ENCODE measurements at places on chromosomes 11 and 22.

DNA sequence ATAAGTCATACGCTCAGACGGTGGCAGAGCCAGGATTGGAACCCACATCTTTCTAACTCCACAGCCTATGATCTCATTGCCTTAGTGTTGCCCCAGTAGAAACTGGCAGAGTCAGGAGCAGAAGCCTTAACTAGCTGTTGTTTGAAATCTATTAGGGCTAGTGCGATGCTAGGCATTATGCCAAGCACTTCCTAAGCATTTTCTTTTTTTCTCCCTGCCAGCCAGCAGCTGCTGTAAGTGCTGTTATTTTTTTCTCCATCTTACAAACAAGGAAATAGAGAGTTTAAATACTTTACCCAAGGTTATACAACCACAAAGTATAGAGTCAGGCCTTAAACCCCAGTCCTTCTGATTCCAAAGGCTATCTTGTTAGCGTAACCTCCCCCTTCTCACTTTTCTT lies 161.0 kb upstream of the SORL1-AS1 start:
- no peak for DNase-seq

GRCh38 chr11:16713594-16713993 lies 24.9 kb upstream of the C11orf58 start:
- no peak for DNase-seq

DNA sequence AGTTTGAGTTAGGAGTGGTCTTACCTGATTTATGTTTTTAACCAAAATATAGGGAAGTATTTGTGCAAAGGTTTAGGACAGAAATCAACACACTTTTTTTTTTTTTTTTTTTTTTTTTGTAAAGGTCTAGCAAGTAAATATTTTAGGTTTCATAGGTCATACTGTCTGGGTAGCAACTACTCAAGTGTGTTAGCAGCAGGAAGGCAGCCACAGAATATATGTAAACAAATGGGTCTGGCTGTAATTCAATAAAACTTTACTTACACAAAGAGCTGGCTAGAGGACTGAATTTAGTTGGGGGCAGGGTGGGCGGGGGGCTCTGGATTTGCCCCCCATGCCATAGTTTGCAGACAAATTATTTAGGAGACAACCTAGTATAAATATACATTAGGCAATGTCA lies 510.4 kb downstream of the NELL1 start:
- DNase-seq, result no peak

DNA sequence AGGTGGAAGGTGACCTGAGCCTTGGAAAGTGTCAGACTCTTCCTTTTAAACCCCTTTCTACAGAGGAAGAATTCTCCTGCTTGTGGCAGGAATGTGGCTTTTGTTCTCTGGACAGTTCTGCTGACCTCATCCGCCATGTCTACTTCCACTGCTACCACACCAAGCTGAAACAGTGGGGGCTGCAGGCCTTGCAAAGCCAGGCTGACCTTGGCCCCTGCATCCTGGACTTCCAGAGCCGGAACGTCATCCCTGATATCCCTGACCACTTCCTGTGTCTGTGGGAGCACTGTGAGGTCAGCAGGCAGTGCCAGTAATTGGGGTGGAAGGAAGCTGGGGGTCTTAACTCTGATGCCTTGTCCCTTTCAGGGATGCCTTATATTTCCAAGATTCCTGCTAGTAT lies 9.3 kb downstream of the HINFP start:
- DNase-seq, result no peak

DNA sequence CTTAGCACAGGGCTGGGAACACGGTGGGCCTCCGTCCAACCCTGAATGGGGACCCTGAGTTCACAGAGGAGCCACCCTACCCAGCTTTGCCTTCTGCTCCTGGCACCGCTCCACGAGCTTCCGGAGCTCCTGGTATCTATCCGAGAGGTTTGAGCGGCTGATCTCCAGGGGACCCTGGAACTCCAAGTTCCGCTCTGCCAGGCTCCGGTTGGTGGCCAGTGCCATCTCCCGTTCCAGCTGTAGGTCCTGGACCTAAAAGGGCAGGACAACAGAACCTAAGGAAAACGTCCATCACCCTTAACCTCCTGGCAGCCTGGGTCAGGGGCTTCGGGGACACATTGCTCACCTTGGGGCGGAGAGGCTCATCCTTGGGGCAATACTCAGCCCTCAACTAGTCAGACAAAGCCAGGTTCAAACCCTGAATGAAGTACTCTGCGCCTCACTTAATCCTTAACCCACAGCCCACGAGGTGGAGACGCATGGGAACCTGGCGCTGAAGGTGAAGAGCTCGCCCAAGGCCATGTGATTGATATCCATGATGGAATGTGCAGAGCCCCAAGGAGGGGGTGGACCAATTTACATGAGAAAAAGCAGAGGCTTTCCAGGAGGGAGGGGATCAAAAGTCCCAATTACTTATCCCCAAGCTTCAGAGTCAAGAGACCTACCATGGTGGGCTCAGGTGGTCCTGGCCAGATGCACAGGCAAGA lies 27.1 kb downstream of the VPS37C start:
- DNase-seq, result no peak

DNA sequence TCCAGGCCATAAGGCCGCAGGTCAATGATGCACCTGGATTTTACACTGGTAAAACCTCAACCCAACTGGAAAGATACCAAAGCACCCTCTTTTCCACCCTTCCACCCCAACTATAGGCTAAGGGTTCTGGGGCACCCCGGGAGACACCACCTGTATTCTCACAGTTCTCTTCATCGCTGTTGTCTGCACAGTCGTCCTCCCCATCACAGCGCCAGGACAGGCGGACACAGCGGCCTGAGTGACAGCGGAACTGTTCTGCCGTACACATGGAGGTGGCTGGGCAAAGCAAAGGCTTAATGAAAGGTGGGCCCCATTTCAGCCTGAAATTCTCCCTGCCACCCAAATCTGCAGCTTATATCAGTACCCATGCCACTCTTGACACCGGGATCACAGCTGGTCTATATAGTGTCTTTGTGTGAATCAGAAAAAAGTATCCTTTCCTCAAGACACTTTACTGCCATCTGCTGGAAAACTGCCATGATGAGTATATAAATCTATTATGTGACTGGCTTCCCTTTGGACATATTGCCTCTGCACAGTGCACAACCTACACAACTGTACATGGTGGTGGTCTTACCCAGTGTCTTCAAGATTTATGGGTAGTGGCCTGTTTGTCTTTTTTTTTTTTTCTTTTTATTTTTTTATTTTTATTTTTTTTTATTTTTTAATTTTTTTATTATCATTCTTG lies 21.5 kb downstream of the LRP4 start:
- DNase-seq, result peak; percentile 46

DNA sequence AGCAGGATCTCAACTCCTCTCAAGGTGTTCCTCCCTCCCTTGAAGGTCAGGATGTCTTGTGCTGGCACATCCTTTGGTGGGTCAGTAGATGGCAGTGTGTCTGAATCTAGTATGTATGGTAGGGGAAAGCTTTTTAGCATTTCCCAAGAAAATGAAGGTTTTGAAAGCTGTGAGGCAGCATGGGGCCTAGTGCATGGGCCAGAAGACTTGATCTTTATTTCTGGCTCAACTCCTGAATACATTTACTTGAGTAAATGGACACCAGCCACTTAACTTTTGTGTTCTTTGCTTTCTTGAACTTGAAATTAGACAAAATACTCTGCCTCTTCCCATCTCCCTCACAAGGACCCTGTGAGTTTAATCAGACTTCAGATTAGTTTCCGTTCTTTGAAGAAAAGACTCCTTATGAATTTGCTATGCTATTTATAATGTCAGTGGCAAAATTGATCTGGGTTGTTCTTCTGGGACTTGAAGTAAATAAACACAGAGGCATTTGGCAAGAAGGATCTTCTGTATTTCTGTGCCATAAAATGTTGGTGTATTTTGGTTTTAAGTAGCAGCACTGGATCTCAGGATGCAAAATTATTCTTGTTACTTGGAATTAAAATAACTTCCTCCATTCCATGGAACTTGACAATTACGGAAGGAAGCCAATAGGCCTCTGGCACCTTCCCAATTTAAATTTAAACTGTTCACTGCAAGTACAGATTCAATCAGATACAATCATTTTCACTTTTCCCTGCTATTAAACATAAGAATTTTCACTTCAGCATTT lies 288.8 kb downstream of the CASP12 start:
- no peak for DNase-seq

DNA sequence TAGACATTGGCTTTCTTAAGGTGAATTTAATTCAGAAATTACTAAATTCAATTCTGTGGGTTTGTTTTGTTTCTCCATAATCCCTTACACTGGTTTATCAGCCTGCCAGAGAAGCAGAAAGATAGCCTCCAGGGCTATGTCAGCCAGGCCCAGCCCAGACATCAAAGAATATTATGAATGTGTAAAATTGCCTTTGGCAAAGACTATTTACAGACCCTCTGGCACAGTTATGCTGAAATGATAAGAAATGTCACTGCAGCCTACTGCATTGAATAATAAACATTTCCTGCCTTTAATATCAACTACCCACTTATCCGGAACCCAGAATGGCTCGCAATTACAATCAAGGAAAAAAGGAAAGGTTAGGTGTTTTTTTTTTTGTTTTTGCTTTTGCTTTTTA lies 562.5 kb upstream of the LRRC4C start:
- no peak for DNase-seq

DNA sequence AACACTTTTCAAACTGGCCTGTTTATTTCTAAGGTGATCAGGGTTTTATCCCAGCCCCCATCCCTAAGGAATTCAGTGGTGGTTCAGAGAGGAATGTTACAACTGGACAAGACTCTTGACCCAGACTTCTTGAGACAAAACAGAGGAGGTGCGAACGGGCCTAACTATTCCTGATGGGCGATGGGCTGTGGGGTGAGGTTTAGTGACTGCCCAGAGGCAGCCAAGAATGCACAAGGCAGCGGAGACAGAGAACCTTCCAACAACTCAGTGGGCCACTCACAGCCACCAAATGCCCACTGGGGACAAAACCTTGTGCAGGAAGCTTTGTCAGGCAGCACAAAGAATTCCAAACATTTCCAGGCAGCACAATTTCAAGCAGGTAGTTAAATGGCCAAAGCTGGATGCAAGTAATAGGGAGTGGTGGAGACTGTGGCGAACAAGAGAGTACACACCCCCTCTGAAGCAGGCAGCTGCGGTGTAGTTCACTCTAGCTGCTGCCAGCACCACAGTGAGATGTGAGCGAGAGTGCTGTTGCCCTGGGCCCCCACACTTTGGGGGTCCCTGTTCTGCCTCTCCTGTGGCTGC lies 29.2 kb downstream of the SCUBE1 start:
- DNase-seq, result no peak

- DNase-seq, result no peak
Measured at GRCh38 chr11:115548878-115549528, 44.8 kb upstream of the CADM1 start.

DNA sequence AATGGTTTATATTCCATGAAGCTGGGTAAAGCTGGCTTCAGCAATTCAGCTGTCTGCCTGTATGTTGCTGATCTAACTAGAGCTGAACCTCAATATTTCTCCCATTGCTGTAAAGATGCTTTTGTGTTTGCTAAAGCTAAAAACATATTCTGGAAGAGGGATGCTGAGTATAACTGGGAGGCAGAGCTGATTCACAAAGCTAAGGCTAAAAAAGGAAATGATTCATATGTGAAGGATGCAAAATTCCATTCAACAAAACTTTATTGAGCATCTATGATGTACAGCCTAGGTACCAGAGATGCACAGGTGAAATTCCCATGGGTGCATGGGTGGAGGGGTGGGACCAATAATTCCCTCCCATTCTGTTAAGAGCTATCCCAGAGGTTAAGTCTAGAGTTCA lies 193.9 kb downstream of the KIF18A start:
- no peak for DNase-seq

- DNase-seq, result no peak
Measured at GRCh38 chr11:102596578-102596977, 28.6 kb downstream of the MMP20 start.

DNA sequence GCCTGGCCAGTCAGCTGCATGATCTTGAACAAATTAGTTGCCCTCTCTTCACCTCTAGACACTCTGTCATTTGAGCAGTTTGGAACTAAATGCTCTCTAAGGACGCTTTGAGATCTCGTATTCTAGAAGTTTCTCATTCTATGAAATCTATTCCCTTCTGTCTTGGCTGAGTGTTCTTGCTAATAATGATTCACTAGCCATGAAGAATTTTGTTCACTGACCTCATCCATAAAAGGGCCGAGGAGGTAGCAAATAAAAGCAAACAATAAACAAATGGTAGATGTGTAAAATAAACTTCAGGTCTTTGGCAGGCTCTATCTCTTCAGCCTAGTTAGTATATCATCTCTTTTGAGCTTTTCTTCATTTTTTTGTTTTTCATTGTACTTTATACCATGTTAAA lies 76.6 kb downstream of the USP35 start:
- no peak for DNase-seq

DNA sequence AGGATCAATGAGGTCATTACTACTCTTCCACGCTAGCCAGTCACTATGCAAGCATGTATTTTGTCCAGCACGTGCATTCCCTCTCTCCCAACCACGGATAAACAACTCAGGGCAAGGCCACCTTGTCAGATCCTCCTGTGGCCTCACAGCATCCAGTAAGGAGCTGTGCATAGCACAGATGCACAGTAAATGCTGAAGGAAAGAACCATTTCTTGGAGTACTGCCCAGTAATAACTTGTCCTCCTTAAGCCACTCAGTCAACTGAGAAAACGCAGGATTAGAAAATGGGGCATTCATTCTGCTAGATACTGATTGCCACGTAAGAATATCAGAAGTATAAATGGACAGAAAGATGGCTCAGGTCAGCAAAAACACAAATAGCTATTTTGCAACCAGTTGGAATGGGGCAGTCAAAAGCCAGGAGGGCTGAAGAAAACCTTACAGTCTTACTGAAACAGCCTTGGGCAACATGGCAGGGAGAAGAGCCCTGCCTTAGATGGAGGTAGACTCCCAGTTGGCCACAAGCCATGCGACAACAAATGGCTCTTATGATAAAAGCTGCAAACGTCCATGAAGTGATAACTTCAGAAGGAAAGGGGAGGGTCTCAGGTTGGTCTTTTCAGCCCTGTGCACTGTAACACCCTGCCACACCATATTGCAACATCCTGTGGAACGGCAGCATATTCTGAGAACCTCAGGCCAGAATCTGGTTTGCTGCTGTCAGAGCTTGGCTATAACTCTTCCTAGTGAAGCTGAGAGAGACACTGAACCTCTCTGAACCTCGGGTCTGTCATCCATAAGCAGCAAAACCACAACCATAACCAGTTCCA lies 23.0 kb downstream of the PC start:
- DNase-seq, result no peak

DNA sequence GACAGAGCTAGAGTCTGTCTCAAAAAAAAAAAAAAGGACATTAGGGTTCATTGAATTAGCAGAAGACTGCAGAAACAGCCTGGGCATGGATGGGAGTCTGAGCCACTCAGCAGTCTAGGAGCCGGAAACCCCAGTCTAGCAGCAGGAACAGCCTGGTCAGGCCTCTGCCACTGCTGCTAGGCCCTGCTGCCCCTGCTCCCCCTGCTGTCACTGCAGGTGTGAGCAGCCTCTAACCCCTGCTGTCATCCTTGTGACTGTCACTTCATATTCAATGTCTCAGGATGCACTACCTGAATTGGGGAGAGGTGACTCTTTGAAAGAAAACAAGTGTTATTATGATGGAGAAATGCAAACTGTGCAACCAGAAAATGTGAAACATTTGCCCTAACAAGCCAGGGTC lies 7.0 kb upstream of the DDX17 start:
- DNase-seq, result no peak

Measured in NCI-H187 (cell line).